ENCODE measurements at places on chromosomes 4 and X.

GRCh38 chrX:23327104-23327503, 7.5 kb upstream of the PTCHD1 start:
- DNase-seq = no peak

- DNase-seq = no peak
Measured at GRCh38 chr4:152128356-152128755, 367.5 kb upstream of the GATB start.

DNA sequence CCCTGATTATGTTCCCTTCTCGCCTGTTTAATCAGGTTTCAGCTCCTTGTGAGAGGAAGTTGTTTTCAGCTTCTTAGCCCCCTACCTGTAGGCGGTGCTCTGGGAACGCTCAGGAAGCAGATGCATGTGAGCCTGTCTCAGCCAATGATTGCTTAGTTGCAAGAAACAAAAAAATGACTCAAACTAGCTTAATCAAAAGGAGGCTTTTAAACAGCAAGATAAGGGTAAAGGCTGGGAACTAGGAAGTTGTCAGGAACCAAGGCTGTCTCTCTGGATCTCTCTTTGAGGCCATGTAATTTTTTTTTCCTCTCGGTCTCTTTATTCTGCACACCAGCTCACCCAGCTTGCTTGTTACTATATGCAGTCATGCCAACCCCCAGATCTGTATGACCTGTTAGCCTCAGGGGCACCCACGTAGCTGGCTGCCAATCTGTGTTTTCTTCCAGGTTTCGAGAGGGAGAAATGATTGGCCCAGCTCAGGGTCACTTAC, 109.1 kb downstream of the PTTG2 start:
- DNase-seq = peak; percentile 46

GRCh38 chr4:181845617-181846016, 397.6 kb upstream of the TENM3 start:
- no peak for DNase-seq

- no peak for DNase-seq
Measured at GRCh38 chr4:8419222-8420041, 21.1 kb downstream of the ACOX3 start.

- DNase-seq = no peak
Measured at GRCh38 chr4:173227756-173228155, 59.1 kb downstream of the GALNT7 start.

DNA sequence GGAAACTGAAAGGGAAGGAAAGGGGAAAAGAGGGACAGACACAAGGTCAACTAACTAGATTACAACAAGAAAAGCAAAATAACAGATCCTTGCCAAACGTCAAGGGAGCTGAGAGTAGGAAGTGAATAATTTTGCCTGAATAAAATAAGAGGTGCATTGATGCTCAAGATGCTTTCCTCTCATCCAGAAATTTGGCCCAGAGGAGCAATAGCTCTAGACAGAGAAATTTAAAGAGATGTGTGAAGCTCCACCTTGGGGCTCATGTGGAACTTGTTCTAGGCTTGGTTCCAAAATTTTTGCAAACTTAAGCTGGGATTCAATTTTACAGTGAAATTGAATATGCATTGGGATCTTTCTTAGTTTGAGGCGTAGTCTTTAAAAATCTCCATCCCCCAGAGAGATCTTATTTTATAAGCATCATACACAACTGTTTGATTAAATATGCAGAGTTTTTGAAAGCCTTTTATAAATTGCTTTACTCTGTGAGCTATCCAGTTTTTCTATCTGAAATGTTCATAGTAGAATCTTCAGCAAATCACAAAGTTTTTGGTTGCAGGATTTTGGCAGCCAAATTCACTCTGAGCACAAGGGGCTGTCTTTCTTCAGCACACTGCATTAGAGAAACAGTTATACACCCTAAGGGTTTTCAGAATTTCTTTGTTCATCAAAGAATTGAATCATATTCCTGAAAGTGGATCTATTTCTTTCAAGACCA, 1159.5 kb downstream of the ADGRL3 start:
- no peak for DNase-seq

- no peak for DNase-seq
Measured at GRCh38 chr4:173337463-173337862, 3.3 kb upstream of the HMGB2 start.

- DNase-seq = no peak
Measured at GRCh38 chr4:139988863-139989765, 164.9 kb downstream of the MAML3 start.

DNA sequence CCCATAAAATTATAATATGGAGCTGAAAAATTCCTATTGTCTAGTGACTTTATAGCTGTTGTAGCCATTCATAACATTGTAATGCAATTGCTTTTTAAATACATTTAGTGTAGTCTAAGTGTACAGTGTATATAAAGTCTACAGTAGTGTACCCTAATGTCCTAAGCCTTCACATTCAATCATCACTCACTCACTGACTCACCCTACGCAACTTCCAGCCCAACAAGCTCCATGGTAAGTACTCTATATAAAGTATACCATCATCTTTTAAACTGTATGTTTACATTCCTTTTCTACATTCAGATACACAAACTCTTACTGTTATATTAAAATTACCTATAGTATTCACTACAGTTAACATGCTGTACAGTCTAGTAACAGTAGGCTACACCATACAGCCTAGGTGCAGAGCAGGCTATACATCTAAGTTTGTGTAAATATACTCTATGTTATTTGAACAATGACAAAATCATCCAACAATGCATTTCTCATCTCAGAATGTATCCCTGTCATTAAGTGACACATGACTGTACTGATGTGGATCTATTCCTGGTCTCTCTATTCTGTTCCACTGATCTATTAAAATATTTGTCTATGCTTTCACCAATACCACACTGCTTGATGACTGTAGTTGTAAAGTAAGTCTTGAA, 33.7 kb downstream of the CLOCK start:
- no peak for DNase-seq

- DNase-seq = no peak
Measured at GRCh38 chr4:129966175-129966574, 870.2 kb downstream of the C4orf33 start.

GRCh38 chr4:16150716-16151115, 66.9 kb upstream of the PROM1 start:
- no peak for DNase-seq

DNA sequence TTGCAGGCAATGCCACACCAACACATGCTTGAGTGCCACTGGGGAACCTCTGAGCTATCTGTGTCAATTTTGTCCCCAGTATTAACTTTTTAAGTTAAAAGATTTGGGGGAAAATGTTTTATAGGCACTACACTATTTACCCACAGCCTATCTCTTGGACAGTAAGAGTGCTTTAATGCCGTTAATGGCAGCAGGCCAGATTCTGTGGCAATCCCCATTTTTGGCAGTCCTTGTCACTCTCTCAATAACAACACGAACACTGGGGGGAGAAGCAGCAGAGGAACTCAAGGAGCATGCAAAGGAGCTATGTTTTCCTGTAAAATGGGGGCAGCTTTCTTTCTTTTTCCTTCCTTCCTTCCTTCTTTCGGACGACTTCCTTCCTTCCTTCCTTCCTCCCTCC, 168.6 kb downstream of the NSUN7 start:
- DNase-seq = no peak

- no peak for DNase-seq
Measured at GRCh38 chr4:35604252-35604651, 640.1 kb downstream of the ARAP2 start.

- no peak for DNase-seq
Measured at GRCh38 chr4:177057186-177057585, 252.5 kb upstream of the NEIL3 start.

DNA sequence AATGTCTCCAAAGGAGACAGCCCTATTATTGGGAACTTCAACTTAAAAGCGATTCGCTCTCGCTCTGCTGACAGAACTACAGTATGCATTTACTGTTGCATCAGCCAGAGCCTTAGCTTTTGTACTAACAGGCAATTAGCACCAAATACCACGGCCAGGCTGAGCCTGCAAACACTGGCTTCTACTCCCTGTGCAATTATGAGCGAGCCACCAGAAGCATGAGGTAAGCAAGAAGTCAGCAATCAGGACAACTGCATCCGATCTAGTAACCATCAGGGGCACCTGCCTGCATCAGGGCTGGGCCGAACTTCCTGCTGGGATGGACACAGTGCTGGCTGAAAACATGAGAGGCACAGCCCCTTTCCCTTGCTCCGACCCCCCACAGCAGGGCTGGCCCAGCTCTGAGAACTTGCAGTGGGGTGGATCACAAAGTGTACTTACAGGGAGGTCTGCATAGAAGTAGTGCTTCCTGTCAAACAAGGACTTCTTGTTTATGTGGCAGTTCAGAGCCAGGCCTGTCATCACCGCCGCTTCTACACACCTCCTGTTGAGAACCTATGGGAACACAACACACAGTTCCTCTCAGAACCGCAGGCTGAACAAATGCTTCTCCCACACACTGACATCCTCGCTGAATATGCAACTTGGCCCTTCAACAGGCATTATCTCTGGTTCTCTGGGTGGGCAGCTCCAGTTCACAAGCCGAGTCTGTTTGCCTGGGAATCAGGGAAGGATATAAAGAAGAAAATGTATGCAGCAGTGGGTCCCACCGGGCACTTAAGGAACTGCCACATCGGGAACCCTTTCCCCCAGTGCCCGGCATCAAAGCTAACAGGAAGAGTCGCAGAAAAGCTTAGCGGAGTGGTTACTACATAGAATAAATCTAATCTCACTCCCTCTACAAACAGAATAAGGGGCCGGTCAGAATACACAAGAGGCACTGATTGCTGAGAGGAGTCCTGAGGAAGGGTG, 41.5 kb downstream of the GATB start:
- DNase-seq = no peak

DNA sequence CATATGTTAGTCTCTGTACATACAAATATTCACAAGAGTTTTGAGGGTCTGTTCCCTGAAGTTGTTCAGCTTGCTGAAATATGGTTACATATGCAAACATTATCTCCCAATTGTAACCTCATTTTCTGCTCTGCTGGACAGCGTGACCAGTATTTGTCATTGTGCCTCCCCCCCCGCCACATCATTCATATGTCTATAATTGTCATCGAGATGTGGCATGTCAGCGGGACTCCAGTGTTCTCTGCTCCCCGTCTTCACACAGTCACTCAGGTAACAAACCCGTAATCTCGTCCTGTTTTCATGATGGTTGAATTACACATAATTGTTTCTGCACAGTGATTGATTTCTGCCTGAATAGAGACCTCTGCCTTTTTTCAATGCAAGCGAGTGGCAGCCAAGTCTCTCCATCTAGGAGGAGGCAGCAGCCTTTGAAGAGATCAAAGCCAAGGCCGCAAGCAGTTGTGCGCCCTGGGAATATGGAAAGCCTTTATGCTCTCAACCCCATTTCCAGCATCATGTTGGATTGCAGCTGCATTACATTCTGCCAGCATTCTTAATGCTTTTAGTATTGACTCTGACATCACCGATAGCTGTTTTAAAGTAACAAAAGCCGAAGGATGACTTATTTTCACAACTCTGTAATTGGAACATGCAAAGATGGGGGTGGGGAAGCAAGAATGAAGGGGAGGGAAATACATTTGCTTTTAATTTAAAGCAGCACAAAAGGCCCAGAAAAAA, 27.4 kb downstream of the LEF1 start:
- DNase-seq = no peak

DNA sequence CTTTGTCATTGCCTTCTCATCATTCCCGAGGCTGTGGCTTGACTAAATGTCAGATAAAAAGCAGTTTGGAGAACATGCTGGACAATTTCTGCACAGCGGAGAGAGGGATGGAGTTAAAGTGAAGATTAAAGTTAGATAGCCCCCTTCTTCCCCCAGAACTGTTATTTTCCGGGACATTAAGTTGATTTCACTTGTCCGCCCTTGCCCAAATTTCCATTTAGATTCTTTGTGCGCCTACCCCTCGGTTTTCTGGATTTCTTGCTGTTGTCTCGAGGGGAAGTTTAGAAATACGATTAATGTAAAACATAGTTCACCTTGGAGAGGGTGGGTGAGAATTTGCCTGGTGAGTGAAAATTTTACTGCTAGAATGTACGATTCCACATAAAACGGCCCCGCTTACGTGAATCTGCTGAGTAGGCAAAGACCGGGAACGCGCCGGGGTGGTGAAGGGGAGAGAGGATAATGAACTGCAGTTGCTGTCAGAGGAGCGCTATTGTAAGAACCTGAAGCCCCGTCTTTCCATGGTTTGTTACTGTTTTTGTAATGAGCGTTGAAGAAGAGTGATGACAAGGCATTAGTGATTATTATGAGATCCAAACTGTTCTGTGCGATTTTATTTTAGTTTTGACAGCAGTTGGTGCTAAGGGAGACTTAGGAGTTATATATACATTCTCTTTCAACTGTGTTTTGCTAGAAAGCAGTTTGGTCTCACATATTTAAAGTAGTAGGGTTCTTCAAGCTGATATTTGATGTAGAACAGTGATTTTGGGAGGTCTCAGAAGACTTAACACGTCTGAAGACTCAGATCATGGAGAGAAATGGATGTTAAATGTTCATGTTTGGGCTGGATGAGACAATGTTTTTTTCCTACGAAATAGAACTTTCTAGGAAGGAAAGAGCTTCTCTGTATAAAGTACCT, 73.0 kb downstream of the AFF1 start:
- DNase-seq = peak; percentile 76

DNA sequence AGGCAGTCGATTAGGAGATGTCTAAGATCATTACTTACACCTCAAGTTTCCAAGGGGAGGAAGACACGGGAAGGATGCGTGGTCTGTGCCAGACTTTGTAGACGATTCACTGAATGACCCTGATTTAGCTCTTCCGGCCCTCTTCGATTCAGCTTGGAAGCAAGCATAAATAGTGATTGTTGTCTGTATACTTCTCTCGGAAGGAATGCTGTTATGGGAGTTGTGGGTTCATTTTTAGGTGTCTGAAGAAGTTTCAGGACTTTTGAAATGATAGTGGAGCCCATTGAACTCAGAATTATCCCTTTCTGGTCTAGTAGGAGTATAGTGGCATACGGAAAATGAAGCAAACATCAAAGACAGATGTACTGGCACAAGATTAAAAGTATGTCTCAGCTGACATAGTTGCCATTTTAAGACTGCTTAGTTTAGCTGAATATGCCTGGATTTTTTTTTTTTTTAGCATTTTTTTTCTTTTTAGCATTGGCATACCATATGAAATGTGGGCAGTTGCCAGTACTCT, 1.0 kb upstream of the ANKRD17 start:
- DNase-seq = peak; percentile 7

GRCh38 chrX:140433582-140433981, 71.3 kb downstream of the SOX3 start:
- no peak for DNase-seq

- DNase-seq = no peak
Measured at GRCh38 chrX:138866643-138867042, 155.1 kb upstream of the FGF13 start.

GRCh38 chrX:112837531-112837930, 3.1 kb downstream of the AMOT start:
- DNase-seq = no peak

DNA sequence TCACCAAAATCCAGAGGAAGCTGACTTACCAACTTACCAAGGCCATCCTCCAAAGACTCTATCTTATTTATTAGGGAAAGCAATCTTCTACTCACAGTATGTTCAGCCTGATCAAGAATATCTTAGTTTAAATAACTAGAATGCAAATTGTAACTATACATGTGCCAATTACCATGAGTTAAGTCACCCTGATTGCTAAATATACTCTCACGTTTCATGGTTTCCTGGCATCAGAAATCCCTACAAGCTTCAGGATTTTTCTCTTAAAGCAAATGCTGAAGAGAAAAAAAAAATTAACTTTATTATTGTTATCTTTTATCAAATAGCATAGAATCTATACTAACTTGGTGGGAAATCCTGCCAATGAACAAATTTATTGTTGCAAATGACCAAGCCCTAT, 63.0 kb upstream of the MXD4 start:
- DNase-seq = no peak

Measured in globus pallidus (tissue), 1 donor.